Astrocyte (in vitro differentiated cells and primary cell): ENCODE measurements at places on chromosomes 3 and 15.

DNA sequence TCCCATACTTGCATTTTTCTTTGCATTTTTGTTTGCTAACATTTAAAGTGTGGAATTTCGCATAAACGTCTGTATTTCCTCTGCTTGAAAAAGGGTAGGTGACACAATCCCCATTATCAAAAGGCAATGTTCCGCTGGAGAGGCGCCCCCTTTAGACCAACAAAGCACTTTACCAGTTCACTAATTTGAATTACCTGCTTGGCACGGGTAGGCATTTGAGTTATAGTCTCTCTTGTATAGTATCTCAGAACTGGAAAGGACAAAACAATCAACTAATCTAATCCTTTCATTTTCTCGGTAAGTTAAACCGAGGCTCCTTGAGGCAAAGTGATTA is 775 bp upstream of the CCDC39 start:
- no peak for DNase-seq

GRCh38 chr15:43209059-43209824 is 11.6 kb downstream of the EPB42 start:
- no peak for DNase-seq

- no peak for DNase-seq
Measured at GRCh38 chr3:10602769-10603768, 97.7 kb upstream of the ATP2B2 start.

- DNase-seq = peak; percentile 18
Measured at GRCh38 chr3:182105875-182106274, 394.1 kb downstream of the SOX2 start.

DNA sequence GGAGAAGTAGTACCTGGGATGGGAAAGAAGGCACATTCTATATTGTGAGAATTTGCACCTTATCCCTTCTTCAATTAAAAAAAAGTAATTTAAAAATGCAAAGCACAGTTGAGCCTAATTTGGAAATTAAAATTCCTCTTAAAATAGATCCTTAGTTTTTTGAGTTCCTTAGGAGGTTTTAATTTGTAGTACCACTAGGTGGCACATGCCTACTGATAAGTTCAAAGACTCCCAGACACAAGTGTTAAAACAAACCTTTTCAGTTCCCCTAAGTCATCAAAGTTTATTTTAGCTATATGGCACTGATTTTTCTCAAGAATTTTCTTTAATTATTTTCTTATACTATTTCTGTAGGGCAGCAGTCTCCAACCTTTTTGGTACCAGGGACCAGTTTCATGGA is 127.6 kb upstream of the AZI2 start:
- peak; percentile 41 for DNase-seq

DNA sequence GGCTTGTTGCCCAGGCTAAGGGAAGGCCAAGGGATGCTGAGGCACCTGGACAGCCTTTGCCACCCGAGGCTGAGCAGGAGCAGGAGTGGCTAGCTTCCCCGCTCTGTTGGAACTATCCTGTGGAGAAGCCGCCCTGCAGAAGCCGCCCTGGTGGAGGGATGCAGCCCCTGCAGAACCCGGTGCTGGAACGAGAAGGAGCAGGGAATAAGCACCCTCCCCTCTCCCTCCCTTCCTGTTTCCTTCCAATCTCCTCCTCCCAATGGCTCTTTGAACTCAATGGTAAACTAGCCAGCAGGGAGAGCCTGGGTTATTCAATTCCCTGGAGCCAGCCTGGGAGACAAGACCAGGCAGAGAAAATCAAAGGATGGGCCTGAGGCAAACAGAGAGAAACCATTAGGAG is 11.8 kb upstream of the HRG start:
- no peak for DNase-seq

DNA sequence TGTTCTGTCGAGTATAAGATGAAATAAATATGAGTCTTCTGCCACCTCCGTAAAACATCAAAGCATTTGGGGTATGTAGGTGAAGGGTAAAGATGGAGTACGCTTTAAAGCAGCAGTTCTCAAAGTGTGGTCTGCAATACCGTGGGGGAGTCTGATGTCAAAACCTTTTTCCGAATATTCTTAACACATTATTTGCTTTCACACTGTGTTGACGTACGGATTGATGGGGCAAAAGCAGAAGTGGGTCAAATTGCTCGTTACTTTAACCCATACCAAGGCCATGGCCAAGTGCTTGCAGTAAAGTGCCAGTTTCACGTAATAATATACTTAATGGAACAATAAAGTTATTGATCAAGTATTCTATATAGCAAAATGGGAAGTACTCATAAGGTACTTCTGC is 36.3 kb downstream of the PAK2 start:
- no peak for DNase-seq

- peak; percentile 83 for DNase-seq
Measured at GRCh38 chr3:64152086-64152485, 73.2 kb downstream of the PRICKLE2 start.

GRCh38 chr3:58111513-58112184 is 99.1 kb downstream of the DNASE1L3 start:
- no peak for DNase-seq

GRCh38 chr3:61996366-61996765 is 377.0 kb downstream of the FEZF2 start:
- DNase-seq = no peak

DNA sequence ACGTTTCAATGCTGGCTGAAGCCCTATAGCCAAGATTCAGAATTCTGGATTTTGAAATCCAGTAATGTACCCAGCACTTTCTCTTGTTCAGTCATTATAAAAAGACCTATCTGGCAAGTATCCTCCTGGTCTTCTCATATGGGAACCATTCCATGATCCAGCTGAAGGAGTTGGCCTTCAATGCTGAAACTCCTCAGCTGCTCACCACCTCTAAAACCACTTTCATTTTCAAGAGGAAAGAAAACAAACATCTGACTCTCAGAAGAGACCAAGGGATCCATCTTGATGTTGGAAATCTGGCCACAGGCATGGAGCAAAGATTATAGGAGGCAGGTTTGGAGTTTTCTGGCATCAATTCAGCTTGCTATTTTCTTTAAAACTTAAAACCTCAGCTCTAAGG is 235.4 kb downstream of the FMN1 start:
- DNase-seq = peak; percentile 93

DNA sequence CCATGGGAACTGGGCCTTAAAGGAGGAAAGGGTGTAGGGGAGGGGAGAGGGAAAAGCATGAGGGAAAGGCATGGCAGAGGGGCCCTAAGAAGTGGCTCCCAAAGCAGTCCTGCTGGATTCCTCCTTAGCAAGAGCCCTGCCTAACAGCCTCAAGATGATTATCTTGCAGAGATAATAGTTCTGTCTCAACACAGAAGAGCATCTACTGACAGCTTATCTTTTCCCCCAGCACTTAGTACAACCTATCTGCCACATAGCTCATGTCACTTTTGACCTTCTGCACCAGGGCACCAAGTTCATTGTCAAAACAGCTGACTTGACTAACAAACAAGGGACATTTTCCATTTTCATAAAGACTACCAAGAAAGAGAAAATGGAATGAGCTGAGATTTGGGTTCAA is 86.3 kb downstream of the ANP32A start:
- DNase-seq = no peak

DNA sequence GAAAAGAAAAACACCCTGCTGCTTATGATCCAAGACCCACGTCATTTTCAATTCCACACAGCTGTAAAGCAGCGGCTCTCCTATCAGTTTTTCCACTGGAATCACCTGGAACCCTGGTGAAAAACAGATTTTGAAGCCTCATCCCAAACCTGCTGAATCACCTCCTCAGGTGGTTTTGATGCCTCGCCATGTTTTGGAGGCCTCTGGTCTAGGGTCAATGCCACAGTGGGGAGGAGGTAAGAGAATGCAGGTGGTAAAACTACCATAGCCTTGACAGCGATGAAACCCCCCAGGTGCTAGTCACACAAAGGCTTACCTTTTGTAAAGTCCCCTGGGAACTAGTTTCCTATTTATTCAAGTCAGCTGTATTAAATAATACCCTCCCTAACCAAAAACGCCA is 24.8 kb downstream of the MYO1E start:
- DNase-seq = no peak

GRCh38 chr15:32750979-32751378 is 33.2 kb downstream of the GREM1 start:
- DNase-seq = no peak

GRCh38 chr3:50737193-50737905 is 62.6 kb downstream of the DOCK3 start:
- no peak for DNase-seq

GRCh38 chr3:105708980-105709379 is 159.8 kb downstream of the CBLB start:
- DNase-seq = no peak

DNA sequence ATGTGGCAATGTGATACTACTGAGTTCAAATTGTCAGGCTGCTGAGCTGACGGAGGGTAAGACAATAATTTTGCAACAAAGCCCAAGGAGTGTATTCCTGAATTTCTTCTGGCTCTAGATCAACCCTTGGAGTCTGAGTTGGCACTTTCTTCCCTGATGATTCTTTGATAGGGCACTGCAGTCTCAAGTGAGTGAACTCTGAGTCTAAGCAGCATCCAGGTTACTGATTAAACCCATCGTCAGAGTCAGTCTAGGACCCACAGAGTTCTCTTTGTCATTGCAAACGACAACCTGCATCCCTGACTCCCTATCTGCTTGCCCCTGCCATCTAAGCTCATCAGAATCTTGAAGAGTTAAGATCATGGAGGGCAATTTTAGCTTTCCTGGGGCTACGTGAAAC is 58.6 kb downstream of the MME start:
- DNase-seq = no peak

DNA sequence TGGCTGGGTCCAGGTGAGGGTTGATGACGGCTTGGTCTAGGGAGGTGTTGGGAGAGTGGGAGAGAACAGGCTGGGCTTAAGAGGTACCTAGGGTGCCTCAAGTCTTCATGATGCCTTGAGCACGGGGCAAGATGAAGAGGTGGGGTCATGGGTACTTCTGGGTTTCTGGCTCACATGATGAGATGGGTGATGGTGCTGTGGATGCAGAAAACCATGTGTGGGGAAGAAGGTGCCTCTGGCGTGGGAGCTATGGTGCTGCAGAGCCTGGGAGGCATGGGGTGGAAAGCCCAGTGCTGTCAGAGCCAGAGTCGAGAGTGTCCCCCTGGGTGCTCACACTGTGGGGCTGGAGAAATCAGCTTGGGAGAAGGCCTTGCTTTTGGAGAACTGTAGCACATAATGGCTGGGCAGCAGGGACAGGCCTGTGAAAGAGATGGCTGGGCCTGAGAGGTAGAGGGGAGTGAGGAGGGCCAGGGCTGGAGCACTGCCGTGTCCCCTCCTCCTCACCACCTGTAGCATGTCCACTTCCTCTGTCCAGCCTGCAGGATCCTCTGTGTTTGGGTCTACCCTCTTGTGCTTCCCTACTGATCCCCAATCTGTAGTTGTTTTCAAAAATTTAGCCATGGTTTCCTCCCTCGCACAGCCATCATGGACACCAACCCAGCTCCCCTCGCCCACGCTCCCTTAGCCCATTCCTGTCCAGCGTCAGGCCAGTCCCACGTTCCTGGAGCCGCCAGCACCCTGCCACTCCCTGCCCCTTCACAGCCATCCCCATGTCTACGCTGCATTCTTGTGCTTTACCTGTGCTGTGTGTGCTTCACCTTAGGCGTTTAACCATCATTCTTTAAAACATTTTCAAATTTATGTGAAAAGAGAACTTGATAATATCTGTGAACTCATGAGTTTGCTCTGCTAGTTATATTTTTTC is 132.0 kb downstream of the EEFSEC start:
- no peak for DNase-seq
